Effector CD4-positive, alpha-beta T cell (primary cell): ENCODE measurements at places on chromosomes 1 and 21.

- DNase-seq: no peak
Observed at GRCh38 chr1:238664139-238664538, 722.2 kb upstream of the CHRM3 start.

GRCh38 chr21:35818597-35818996 lies 241.7 kb downstream of the SETD4 start:
- no peak for DNase-seq

DNA sequence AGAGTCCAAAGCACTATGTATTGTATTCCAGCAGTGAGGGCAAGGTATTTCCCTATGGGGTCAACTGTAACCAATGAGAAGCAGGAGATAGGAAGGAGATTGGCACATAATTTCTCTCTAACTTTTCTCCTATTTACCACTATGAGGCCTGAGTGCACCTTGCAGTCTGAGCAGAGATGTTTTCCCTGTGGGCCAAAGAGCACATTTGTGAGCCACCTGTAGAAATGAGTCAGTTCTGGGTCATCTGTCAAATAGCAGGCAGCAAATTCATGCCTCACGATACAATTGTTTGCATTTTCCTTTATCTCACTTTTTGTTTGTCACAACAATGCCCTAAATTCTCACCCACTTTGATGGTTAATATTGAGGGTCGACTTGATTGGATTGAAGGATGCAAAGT lies 547.2 kb upstream of the NCAM2 start:
- no peak for DNase-seq

GRCh38 chr1:243434594-243434993 lies 178.8 kb downstream of the SDCCAG8 start:
- DNase-seq: no peak
